ENCODE measurements at places on chromosomes 13 and 19.

DNA sequence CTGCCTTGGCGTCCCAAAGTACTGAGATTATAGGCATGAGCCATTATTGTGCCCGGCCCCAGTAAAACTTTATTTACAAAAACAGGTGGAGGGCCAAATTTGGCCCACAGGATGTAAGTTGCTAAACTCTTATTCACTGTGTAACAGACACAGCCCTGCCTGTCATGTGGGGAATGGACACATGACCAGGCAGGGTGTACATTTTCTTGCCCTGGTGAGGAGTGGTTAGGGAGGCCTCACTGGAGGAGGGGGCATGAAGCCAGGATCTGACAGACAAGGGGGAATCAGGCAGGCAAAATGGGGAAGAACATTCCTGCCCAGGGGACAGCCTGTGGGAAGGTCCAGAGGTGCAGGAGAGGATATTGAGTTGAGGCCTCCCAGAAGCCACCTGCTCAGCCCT lies 7.4 kb upstream of the PGLS start:
- no peak for DNase-seq

DNA sequence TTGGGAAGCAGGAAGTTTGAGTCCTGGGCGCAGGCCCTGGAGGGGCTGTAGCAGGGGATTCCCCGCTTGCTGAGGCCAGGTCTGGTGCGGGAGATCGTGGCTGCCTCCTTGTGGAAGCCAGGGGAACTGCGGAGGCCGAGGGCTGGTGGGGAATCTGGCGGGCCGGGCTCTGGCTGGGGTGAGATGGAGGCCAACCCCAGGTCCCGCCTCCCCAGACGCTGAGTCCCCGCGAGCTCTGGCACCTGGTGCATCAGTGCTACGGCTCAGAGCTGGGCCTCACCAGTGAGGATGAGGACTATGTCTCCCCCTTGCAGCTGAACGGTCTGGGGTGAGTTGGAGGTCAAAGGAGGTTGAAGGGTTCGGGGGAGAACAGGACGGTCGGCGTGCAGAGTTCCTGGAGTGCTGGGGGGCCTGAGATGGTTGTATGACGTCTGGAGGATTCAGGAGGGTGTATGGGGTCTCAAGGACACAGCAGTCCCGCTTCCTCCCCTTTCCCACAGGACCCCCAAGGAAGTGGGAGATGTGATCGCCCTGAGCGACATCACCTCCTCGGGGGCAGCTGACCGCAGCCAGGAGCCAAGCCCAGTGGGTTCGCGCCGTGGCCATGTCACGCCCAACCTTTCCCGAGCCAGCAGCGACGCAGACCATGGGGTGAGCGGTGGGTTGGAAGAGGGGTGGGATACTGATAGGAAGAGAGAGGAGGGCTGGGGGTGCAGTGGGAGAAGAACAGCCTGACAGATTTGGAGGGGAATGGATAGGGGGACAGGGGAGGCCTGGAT lies 13.1 kb downstream of the GRAMD1A start:
- DNase-seq, result no peak

- DNase-seq, result peak; percentile 28
Measured at GRCh38 chr19:14363183-14364097, 17.8 kb upstream of the ADGRE5 start.

- DNase-seq, result no peak
Measured at GRCh38 chr13:102556806-102557205, 40.0 kb upstream of the TPP2 start.

- DNase-seq, result no peak
Measured at GRCh38 chr19:35236638-35237400, 8.3 kb upstream of the FAM187B start.

DNA sequence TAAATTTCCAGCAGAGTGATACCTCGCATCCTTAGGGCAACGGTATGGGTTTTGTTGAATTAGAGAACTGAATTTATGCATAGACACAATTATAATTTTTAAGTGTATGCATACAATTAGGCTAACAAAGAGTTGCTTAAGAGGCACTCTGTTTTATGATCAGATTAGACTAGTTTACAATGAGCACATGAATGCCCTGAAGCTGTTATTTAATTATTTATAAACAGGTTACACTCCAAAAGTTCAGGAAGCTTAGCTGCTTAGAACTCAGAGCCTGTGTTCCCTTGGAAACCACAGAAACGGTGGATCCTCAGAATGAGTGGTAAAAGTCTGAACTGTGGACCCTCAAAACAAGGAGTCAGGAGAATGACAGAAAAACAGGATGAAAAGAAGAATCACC lies 72.5 kb upstream of the FBXL3 start:
- peak; percentile 64 for DNase-seq

GRCh38 chr13:101939370-101939769 lies 462.5 kb downstream of the FGF14 start:
- DNase-seq, result no peak

DNA sequence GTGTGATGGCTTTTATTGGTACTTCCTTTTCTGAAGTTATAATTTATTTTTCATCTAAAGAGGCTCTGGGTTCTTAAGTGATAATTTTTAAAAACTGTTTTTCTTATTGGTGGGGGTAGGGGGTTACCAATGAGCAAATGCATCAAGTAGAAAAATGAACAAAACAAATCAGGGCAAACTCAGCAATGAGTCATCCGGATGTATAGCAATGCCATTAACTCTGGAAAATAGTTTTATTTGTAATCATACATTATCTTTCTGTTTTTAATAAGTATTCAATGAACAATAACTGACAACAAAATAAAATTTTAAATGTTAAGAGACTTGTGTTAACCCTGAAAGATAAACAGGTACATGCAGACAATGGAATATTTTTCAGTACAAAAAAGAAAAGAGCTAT lies 67.6 kb downstream of the UFM1 start:
- DNase-seq, result no peak

GRCh38 chr13:106393776-106394175 lies 141.7 kb downstream of the EFNB2 start:
- DNase-seq, result no peak

DNA sequence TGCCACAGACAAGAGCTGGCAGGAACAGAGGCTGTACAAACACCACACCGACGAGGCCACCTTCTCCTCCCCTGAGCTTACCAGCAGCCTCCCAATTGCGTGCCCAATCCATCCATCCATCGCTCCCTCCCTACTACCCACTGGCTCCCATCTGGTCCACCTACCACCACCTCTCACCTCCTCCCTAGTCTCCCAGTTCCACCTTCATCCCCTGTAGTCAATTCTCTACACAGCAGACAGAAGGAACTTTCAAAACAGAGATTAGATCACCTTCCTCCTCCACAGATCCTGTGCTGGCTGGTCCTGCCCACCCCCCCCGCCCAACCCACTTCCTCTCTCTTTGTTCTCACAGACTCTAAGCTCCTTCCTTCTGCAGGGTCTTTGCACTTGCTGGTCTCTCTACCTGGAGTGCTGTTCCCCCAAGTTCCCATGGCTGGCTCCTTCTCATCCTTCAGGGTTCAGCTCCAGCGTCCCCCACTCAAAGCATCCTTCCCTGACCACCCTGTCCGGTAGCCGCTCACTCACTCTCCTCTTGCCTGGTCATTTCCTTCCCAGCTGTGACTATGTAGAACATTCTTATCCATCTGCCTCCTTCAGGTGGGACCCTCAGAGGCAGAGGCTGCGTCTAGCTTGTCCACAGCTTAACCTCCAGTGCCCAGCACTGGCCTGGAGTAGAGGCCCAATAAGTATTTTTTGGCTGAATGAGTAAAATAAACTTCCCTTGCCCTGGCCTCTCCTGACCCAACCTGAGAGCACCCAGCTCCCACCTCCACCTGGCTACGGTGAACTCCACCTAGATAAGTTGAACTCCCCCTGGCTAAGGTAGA lies 23.0 kb downstream of the PIN1 start:
- DNase-seq, result no peak

DNA sequence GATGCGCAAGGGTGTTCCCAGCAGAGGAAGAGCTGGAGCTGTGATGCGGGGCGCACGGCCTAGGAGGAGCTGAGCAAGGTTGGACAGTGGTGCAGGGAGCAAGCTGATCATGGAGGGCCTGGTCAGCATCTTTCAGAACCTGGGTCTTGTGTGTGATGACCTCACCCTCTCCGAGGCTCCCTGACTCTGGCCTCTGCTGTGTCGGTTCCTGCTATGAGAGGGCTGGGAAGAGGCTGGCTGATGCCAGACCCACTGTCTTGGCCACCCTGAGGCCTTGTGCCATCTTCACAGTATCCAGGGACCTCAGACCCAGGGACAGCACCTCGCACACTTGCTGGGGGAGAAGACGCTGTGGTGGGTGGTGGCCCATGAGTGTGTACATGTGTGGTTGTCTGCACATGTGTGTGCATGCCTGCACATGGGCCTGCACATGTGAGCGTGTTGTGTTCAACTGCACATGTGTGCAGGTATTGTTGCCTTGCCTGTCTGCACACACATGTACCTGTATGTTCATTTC lies 16.5 kb upstream of the C13orf46 start:
- DNase-seq, result no peak

DNA sequence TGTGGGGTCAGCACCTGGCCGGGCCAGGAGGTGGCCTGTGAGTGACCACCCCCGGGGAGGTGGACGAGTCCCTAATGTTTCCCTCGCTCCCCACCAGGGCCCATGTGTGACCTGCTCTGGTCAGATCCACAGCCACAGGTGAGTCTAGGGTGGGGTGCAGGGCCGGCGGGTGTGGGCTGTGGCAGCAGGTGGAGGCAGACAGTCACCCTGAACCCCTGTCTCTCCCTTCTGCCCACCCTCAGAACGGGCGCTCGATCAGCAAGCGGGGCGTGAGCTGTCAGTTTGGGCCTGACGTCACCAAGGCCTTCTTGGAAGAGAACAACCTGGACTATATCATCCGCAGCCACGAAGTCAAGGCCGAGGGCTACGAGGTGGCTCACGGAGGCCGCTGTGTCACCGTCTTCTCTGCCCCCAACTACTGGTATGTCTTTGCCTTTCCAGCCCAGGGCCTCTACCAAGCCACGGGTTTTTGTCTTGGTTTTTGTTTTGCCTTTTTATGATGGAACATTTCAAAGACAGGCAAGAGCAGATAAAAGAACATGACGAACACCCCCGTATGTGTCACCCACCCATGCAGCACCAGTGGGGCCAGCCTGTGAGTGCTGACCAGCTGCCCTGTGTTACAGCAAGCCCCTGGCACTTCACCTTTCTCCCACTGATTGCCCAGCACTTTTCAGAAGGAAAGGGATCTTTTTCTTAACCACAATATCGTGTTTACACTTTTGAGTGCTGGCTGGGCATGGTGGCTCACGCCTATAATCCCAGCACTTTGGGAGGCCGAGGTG lies 24.9 kb downstream of the CCDC8 start:
- no peak for DNase-seq

DNA sequence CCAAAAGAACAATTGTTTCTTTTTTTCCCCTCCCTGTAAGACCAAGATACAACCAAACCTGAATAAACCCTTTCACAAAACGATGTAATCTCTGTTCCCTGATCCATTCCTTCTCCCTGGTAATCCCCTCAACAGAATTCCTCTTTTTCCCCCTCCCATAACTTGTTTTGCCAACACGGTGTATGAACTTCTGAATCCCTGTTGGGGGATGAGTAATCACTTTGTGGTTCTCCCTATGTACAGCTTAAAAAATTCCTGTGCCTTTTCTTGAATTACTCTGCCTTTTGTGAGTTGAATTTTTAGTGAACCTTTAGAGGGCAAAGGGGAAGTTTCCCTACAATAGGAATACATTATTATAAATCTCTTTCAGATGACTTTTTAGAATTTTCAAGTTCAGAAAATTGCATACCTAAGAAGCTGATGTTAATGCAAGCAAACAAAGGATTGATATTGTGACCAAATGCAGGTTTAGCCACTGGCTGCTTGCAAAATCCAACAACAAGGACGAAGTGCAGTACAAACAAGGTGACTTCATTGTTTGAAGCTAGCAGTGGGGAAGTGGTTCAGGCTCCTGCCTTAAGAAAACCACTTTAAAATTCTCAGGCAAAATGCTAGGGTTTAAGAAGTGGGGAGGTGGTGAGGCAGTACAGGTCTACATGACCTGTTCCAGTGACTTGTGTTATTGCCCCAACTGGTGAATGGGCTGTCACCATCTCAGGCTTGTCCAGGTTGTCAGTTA lies 15.0 kb upstream of the EPSTI1 start:
- peak; percentile 83 for DNase-seq

GRCh38 chr19:17718947-17719711 lies at the start of gene MAP1S:
TSS of gene MAP1S (plus strand) at chr19:17719480. CDS start at chr19:17719503, 23 bp downstream.
- no peak for DNase-seq

DNA sequence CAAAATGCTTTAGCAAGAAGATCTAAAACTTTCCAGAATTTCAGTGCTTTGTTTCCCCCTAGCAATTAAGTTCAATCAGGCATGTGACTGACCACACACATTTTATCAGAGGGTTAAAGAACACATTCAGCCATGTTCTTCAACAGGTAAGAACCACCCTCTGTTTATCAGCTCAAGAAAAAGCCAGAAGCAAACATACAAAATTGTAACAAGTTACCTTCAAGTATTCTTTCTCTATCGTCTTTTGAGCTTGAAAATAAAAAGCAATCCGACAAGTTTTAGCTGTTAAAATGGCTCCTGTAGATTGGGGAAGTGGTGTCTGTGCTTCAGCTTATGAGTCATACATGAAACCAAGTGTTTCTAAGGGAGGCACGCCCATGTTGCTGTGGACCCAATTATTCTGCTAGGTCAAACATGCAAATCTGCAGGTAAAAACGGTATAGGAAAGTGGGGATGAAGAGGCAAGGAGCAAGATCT lies at the start of gene ELF1:
TSS of gene ELF1 (minus strand) at position 306 of the 477 bp plus-strand sequence. CDS start 37,262 bp downstream, outside the sequence.
- DNase-seq, result peak; percentile 91

DNA sequence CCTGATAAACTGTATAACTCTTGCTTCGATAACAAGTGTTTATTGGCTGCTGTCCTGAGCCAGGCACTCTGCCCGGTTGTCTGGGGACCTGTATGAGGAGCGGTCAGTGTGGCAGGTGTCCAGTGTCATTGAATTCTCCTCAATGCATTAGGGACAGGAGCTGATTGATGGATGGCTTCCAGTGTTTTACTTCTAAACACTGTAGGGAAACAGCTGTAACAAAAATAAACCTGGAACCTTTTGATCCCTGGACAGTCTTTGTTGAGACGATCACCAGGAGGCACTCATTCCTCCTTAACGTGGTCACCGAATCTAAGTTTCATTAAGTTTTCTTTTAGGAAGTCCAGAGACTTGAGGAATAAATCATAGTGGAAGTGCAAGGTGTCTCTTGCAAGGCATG lies 17.9 kb downstream of the UBAC2 start:
- DNase-seq, result no peak

DNA sequence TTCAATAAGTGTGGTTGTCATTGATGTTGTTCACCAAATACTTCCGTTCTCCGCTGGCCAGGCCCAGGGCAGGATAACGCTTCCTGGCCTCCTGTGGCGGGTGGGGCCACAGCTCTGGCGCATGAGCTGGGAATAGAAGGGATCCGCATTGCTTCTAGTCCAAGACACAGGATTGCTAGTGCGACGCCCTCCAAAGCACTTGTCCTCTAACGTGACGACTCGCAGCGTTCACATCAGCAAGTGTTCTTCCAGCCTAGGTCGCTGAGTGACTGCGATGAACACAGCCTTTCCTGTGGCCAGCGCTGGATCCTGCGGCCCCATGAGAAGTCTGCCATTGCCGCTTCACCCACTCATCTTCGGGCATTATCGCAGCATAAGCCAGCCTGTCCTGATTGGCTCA lies 39.4 kb downstream of the VSTM2B start:
- DNase-seq, result no peak
